ENCODE measurements at places on chromosomes 13 and 19.

GRCh38 chr19:412356-413355, 3.7 kb upstream of the C2CD4C start:
- no peak for DNase-seq

DNA sequence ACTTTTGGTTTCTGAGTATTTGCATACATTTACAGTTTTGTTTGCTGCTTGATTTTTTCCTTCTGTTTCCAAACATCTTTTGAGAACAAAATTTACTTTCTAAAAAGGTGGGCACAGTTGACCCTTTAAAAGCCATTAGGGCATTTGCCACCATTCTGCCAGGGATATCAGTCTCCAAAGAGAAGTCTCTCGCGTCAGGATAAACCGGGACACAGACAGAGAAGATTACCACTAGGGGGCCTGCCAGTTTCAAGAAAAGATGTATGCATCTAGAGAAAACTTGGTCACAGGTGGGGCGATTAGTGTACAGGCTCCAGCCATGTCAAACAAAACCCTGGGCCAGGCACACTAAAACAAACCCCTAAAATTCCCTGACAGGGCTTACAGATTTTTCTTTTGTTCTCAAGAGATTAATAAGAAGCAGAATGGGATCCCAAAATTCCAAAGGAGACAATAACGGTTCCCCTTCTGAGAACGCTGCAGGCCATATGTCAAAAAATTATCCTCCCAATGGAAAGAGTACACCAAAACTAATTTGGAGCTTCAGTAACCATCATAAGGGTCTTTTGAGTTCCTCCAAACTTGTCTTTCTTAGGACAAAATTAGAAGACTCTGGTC, 10.7 kb upstream of the PABPC3 start:
- no peak for DNase-seq

- no peak for DNase-seq
Observed at GRCh38 chr13:72960114-72960513, 98.7 kb upstream of the KLF5 start.

DNA sequence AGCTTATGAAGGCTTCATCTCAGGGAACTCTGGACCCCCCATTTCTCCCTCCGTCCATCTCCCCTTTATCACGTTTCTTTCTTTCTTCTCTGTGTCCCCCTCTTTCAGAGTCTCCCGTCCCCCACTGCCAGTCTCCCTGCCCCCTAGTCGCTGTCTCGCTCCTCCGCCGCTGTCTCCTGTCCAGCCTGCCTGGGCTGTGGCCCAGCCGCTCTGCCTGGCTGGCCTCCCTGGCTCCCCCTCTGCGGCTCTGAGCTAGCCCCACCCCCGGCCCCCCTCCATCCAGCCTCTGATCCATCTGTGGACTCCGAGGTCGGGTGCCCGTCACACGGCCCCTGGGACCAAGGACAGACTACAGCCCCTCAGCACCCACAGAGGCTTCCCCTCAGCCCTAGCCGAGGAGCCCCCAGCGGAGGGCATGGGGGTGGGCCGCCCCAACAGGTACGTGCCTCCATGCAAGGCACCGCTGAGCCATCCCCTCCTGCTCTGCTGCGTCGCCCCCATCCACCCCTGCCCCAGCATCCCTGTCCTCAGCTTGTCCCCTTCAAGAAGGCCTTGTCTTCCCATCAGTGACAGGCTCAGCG, 1.1 kb upstream of the KCNJ14 start:
- no peak for DNase-seq

GRCh38 chr19:4738734-4739133, 15.1 kb upstream of the DPP9 start:
- no peak for DNase-seq

- DNase-seq: no peak
Observed at GRCh38 chr19:34436716-34437115, 8.5 kb downstream of the UBA2 start.

DNA sequence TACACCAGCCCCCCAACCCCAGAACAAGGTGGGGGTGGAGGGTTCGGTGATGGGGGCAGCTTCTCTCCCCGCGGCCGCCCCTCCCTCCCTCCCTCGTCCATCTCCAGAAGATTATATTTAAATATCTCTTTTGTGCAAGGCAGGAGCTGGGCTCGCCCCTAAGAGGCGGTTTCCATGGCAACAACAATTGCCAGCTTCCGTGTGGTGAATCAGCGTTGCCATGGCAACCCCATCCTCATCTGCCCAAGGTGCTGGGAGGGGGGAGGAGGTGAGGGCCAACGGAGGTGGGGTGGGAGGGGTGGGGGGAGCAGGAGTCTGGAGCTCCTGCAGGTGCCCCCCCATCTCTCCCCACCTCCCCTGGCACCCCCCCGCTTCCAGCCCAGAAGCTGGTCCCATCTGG, 46.4 kb downstream of the CELF5 start:
- no peak for DNase-seq

GRCh38 chr19:15562145-15562544, 52.9 kb upstream of the CYP4F8 start:
- no peak for DNase-seq

- no peak for DNase-seq
Observed at GRCh38 chr19:32464279-32464678, 58.7 kb downstream of the DPY19L3 start.

DNA sequence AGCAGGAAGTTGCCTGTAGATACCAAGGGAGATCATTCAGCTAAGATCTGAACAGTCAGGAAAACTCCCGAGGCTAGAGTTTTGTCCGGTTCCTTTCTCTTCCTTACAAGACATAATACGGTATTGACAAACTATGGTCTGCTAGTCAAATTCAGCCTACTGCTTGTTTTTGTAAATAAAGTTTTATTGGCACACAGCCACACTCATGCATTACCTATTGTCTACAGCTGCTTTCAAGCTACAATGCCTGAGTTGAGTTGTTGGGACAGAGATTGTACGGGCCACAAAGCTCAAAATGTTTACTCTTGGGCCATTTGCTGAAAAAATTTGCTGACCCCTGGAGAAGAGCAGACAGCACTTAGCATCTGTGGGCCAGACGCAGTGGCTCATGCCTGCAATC, 2.5 kb downstream of the SLC1A6 start:
- no peak for DNase-seq

GRCh38 chr13:26074706-26075105, 22.9 kb upstream of the SHISA2 start:
- no peak for DNase-seq

DNA sequence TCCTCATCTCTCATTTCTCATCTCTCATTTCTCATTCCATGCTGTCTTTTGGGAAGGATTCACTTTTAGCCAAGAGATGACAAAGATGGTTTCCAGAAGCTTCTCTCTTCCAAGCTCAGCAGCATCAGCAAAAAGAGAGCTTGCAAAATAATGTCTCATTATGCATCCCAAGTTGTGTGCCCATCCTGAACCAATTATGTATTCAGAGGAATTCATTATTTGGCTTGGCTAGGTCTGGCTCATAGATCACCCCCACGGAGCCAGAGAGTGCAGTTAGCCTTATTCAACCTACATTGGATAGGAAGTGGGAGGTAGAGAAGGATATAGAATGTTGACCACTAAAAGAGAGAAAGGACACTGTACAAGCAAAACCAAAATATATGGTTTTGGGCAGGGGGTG, 5.4 kb upstream of the OLFM2 start:
- no peak for DNase-seq

DNA sequence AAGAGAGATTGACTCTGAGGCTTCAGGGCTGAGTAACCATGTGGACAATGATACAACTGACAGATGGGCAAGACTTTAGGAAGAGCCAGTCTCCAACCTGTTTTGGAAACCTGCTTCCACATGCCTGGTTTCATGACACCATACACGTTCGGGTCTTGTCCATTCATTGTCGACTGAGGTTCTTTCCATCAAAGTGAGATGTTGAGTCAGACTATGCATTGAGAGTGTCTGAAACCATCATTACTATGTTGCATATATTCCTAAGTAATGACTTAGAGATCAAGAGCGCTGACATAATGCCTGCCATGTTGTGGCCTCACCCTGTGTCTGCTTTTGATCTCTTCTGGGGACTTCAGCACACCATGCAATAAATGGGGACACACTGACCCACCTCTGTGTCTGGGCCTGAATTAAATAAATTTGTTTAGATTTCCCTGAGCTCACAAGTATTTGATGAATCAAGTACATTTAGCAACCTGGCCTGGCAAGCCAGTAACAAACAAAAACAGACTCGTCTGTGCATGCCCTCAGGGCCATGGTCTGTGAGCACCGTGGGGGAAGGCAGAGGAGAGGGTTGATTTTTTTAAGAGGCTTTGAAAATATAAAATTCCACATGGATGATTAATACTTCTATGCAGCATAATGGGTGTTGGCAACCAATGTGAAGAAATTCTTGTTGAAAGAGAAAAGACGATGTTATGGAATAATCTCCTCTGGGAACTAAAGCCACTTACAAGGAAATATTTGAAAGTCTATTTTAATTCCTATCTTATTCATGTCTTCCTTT, 49.9 kb upstream of the UBAC2 start:
- DNase-seq: peak; percentile 78

DNA sequence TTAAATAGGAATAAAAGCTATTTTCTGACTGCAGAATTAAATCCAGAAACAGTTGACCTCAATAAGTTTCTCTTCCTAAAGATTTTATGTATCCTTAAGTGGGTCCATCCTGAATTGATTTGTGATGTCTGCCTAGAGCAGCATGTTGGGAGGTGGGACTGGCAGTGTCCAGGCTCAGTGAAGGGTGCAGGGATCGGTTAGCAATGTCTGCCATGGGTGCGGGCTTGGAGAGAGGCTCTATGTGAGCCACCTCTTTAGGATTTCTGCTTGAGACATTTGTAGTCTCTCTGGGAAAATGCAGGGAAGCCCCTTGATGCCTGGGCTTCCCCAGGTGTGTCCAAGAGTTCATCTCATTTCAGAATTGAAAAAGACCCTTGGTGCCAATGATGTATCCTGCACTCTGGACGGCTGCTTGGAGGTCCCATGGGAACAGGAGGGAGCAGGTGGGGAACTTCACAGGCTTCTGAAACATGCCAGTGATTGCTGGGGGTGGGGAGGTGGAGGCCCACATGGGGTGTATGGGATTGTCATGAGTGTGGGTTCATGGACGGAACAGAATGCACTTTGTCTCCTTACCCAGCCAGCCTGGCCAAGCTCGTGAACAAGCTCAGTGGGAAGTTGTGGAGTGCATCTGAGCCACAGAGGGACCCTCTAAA, 6.2 kb upstream of the COLGALT1 start:
- no peak for DNase-seq

- no peak for DNase-seq
Observed at GRCh38 chr19:7787141-7787540, 24.1 kb downstream of the CLEC4M start.

DNA sequence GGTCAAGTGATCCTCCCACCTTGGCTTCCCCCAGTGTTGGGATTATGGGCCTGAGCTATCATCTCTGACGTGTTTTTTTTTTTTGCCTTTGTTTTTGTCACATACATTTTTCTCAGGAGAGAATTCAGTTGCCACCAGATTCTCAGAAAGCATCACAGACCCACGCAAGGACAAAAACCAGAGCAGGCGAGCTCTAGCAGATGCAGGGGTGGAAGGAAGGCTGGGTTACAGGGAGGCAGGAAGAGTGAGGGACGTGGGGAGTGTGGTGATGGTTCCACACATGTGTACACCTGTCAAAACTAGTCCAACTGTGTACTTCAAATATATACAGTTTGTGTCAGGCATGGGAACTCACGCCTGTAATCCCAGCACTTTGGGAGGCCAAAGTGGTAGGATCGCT, 4.3 kb downstream of the TMEM161A start:
- no peak for DNase-seq

DNA sequence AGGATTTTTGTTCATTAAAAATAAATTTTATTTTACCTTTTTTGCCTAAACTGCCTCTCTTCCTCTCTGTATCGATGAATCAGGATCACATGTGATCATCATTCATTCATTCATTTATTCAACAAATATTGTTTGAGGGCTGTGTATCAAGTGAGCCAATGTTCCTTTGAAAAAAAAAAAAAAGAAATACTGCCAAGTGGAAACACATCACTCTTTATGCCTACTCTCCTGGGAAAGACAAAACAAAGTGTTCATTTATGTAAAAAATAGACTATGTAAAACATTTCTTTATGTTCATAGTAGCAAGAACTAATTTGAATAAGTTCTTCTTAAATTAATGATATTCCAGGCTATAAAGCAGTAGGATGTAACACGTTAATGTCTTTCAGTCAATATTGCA, 233.1 kb downstream of the POSTN start:
- no peak for DNase-seq

GRCh38 chr19:57406516-57407123, 4.3 kb upstream of the ZNF17 start:
- DNase-seq: no peak

DNA sequence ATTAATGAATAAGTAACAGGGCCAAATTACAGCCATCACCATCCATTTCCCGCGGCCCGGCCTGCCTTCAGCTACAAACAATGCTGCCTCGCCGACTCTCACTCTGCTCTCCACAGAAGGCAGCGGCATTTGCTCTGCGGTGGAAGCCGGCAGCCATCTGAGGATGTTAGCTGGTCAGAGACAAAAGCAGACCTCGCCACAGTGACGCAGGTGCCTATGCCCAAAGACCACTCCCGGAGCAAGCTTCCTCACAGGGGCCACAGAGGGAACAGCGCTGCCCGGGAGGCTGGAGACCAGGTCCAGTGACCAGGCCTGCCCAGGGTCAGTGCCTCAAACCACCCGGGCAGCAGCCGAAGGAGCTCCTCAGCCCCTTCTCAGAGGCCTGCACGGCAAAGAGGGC, 16.4 kb downstream of the PEPD start:
- no peak for DNase-seq

- no peak for DNase-seq
Observed at GRCh38 chr19:28292822-28293500, 920.0 kb downstream of the UQCRFS1 start.

DNA sequence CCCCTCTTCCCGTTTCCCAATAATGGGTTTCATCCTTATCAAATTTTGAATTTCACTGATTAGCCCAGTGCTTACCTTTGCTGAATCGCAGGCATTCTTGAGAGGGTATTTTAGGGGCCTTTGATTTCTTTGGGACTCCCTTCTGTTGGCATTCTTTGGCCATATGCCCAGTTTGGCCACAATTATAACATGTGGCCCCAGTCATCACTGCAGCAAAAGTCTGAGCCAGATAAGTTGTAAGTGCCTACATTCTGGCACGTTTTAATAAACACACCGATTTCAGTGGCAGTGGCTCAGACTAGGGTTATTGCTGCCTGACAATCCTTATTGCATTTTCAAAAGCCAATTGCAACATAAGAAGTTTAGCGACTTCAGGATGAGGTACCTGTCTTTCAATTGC, 41.4 kb downstream of the ZNF726 start:
- no peak for DNase-seq

DNA sequence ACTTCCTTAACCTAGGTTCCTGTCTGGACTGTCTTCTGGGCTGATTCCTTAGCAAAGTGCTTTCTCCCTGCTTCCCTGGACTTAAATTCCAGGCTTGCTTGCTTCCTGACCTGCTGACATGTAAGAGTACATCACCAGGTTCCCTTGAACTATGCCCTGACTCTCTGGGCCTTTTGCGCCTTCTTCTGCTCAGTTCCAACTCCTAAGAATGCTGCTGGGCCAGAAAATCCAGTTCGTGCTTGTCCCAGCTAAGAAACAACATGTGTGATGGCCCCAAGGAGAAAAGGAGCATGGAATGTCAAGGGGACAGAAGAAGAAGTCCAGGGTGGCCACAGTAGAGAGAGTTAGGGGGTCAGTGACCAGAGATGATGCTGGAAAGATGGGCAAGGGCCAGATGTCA, 42.6 kb upstream of the MBNL2 start:
- DNase-seq: no peak

Measured in GM04503 (cell line).